Activated CD4-positive, alpha-beta memory T cell treated with anti-CD3 and anti-CD28 coated beads, Interleukin-2, amount 10 ng/mL, durations not matched to agents 7 days and 5 days (primary cell): ENCODE measurements at places on chromosomes 16 and 17. TPM values are rescaled to one million over a fixed set of nuclear protein-coding genes. Genes with fewer than 3 reads are reported as not detected.

GRCh38 chr16:16780588-16780987 is 401.6 kb downstream of the NPIPA7 start:
- no peak for DNase-seq
- no peaks in the 10 kb centered on the region for H3K27me3 ChIP-seq
- no peaks in the 10 kb centered on the region for H3K36me3 ChIP-seq
- no peak overlapping the region for H3K27ac ChIP-seq
- no peak overlapping the region for H3K4me3 ChIP-seq
- no peaks in the 10 kb centered on the region for H3K4me1 ChIP-seq

- H3K27ac ChIP-seq, result no peak overlapping the region
- H3K36me3 ChIP-seq, result no peaks in the 10 kb centered on the region
- peaks cover 8% of the 10 kb centered on the region for H3K27me3 ChIP-seq
- peak; percentile 34 for DNase-seq
Measured at GRCh38 chr16:26795184-26795583, 271.5 kb upstream of the C16orf82 start.

DNA sequence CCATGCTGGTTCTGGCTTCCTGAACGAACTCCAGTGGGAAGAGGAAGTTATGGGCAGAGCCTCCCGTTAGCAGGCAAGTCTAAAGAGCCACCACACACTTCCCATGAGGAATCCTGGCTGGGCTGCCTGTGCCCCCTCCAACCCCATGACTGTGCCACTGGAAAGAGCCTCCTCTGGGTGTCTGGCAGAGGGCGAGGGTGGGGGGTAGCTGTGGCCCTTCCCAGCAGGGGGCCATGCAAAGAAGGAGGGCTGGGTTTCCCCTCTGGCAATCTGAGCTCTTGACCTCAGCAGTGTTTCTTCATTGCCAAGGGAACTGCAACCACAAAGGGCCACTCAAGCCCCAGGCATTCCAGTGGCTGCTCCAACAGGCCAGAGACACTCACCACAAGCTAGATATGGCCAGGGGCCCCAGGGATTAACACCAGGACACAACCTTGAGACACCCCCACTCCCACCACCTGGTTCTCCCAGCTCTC is 1.7 kb upstream of the RRAD start:
- no peak overlapping the region for H3K27ac ChIP-seq
- DNase-seq, result no peak
- H3K27me3 ChIP-seq, result peaks cover 29% of the 10 kb centered on the region

The NPIPB13 gene
- total RNA-seq, result 9.8 TPM

GRCh38 chr16:49127103-49127502 is 154.5 kb downstream of the CBLN1 start:
- no peak overlapping the region for H3K4me3 ChIP-seq
- no peak for DNase-seq
- H3K27me3 ChIP-seq, result no peaks in the 10 kb centered on the region
- H3K27ac ChIP-seq, result no peak overlapping the region

The C16orf96 gene
- total RNA-seq, result not detected

DNA sequence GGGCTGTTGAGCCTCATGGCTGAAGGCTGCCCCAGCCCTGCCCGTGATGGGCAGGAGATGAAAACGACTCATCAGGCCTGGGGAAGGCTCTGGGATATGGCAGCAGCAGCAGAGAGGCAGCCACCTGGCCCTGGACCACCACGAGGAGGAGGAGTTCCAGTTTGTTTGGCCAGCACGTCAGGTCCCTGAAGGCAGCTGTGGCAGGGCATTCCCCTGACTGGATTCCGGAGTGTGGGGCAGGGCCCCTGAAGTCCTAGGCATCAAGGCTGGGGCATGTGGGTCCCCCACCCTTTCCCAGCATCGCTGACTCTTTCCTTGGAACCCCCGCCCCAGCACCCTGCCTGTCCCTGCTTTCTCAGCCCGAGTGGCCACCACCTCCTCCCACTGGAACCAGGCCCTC is 197.4 kb downstream of the ZNF423 start:
- H3K27me3 ChIP-seq, result peaks cover 2% of the 10 kb centered on the region
- no peaks in the 10 kb centered on the region for H3K4me1 ChIP-seq
- DNase-seq, result no peak
- H3K27ac ChIP-seq, result no peak overlapping the region
- H3K36me3 ChIP-seq, result no peaks in the 10 kb centered on the region

GRCh38 chr16:7716660-7717550 is 384.3 kb downstream of the RBFOX1 start:
- DNase-seq, result no peak
- H3K4me1 ChIP-seq, result no peaks in the 10 kb centered on the region
- no peaks in the 10 kb centered on the region for H3K36me3 ChIP-seq
- no peak overlapping the region for H3K4me3 ChIP-seq

DNA sequence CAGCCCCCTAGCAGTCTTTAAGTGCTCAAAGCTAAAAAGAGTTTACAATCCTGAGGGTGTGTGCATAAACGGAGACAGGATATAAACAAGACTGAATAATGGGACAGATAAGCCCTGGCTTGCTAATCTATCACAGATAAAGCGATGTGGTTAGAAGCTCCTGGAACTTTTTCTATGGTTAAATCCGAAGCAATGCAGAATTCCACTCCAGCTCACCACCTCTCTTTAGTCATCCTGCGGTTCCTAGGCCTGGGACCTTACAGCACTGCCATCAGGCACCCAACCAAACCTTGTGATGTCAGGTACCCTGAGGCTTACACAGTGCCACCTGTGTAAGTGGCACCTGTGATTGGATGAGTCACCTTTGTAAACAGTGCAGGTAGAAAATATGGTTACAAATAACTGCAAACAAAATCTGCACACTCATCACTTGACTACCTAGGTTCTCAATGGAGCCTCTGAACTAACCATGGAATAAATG is 31.5 kb upstream of the B4GALNT2 start:
- H3K27ac ChIP-seq, result no peak overlapping the region
- no peaks in the 10 kb centered on the region for H3K36me3 ChIP-seq
- no peaks in the 10 kb centered on the region for H3K4me1 ChIP-seq
- no peak overlapping the region for H3K4me3 ChIP-seq
- no peak for DNase-seq
- H3K27me3 ChIP-seq, result peaks cover 11% of the 10 kb centered on the region

The KRTAP9-8 gene
- not detected for total RNA-seq

The RNF167 gene
- 261 TPM for total RNA-seq

DNA sequence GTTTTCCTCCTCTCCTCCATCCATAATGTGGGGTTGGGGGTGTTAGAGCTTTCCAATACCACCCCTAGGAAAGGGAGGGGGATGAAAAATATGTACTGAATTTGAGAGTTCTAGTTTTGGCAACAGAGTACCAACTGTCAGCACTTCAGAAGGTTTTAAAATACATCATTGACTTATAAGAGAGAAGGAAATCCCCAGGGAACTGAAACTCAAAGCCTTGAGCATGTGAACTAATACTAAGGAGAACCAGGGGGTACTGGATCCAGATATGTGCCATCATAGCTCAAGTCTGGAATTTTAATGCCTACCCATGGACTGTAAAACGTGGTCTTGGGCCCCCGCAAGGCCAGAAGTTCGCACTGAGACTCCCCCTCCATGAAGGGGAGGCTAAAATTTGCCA is 15.8 kb downstream of the CACNG5 start:
- no peak overlapping the region for H3K4me3 ChIP-seq
- H3K4me1 ChIP-seq, result no peaks in the 10 kb centered on the region
- H3K27me3 ChIP-seq, result peaks cover 8% of the 10 kb centered on the region
- no peaks in the 10 kb centered on the region for H3K36me3 ChIP-seq
- no peak overlapping the region for H3K27ac ChIP-seq

The FOXC2 gene
- total RNA-seq, result not detected

DNA sequence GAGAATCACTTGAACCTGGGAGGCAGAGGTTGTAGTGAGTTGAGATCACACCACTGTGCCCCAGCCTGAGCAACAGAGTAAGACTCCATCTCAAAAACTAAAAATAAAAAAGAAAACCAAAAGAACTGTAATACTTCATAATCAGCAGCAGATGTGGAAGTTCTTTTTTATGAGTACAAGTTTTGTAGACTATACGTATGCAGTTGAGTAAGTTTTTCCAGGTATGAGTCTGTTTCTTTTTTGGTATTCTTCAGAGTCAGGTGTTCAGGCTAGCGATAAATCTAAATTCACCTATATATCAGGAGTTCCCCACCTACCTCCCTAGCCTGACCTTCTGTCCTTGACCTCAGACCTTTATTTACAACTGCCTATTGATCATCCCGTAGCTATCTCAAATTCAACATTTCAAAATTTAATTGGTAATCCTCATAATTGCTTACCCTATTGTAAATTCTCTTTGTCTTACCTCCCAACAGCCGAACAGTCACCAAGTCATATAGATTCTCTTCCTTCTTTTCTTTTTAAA is 10.7 kb downstream of the DCTN5 start:
- H3K36me3 ChIP-seq, result peaks cover 51% of the 10 kb centered on the region
- H3K27me3 ChIP-seq, result no peaks in the 10 kb centered on the region
- H3K4me1 ChIP-seq, result peaks cover 25% of the 10 kb centered on the region

- no peak overlapping the region for H3K4me3 ChIP-seq
- no peak overlapping the region for H3K27ac ChIP-seq
- DNase-seq, result no peak
- no peaks in the 10 kb centered on the region for H3K27me3 ChIP-seq
- H3K4me1 ChIP-seq, result no peaks in the 10 kb centered on the region
Measured at GRCh38 chr16:9791556-9791955, 390.7 kb downstream of the GRIN2A start.

The ZNF287 gene
- total RNA-seq, result 7.4 TPM

The KRTAP3-2 gene
- not detected for total RNA-seq
